GM04503 (cell line): ENCODE measurements at places on chromosomes 12 and 14.

DNA sequence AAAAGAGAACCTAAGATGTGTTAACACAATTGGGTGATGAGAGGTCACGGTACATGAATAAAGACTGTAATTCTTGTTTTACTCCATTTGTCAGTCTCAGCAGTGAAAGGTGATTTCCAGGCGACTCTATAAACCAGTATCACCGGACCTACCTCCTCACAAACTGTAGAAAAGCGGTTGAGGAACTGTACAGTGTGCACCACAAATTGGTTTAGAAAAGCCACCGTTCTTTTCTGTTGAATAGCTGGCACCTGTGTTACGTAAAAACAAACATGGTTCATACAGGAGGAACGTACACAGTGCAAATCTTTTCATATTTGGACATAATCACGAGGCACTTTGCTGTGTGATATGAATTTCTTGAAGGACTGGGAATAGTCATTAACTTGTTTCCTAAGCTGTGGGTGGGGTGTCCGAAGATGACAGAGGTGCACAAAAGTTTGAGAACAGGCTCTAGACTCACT lies 663 bp downstream of the WASHC3 start:
- DNase-seq: no peak

DNA sequence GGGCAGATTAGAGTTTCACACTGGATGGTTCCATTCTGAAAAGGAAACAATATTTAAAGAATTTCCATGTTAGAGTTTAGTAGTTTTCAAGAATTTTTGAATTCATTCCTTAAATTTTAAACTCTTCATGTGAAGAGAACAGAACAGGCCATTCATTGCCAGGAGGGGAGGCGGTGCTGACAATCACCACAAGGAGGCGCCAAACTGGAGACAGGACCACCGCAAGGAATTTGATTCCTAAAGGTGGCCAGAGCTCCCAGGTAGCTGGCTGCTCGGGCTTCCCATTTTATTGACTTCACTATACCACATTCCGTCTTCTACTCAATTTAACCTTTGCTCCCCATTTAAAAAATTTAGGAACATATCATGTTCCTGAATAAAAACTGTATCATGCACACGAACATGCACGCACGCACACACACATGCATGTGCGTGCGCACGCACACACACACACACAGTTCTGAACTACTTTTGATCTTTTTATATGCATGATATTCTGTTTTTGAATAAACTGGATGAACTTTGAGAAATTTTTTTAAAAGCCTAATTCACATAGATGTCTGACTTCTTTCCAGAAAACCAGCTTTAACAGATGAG lies 101.2 kb downstream of the NELL2 start:
- no peak for DNase-seq

GRCh38 chr12:13362260-13362841 lies 165.8 kb downstream of the EMP1 start:
- DNase-seq: no peak

- DNase-seq: no peak
Observed at GRCh38 chr12:92468358-92469020, 234.3 kb upstream of the PLEKHG7 start.

DNA sequence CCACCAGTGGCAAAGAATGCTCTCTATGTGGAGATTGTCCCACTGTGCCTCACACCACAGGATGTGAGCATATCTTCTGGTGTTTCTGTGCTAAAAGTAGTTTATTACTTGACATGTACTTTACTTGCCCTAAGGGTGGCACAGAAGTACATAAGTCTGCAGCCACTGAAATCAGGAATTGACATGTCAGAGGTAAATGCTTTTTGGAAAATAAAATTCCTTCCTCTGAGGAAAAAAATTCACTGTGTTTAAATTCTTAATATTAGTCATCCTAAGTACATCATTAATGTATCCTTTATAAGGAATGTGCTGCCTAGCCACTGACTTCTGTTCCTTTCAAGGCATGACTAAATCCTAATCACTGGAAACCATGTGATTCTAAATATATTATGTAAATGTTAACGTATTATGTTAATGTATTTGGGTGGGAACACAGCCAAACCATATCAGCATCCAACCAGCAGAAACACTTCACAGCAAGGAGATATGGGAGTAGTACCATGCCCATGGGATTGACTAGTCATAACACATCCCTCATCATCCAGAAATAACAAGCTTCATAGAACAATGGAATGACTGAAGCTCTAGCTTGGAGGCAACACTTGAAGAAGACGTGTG lies 239.7 kb upstream of the PPFIA2 start:
- DNase-seq: no peak

- no peak for DNase-seq
Observed at GRCh38 chr14:44477953-44478352, 29.1 kb downstream of the FSCB start.

GRCh38 chr12:113134071-113134470 lies 1.5 kb downstream of the RASAL1 start:
- no peak for DNase-seq

DNA sequence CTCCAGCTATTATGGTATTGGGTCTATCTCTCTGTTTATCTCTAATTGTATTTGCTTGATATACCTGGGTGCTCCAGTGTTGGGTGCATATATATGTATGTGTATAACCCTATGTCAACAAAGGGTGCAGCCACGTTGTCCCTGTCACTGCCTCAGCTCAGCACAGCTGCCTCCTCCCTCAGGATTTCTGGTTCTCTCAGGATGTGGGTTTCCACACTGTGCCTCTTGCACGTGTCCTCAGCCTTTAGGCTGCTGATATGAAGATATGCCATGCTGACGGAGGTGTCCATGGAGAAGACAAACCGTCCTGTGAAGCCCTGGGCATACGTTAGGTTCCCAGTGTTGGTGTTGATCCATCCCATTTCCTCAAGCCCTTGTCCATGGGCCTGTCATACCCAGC lies 791.2 kb downstream of the TMEM121 start:
- DNase-seq: no peak

DNA sequence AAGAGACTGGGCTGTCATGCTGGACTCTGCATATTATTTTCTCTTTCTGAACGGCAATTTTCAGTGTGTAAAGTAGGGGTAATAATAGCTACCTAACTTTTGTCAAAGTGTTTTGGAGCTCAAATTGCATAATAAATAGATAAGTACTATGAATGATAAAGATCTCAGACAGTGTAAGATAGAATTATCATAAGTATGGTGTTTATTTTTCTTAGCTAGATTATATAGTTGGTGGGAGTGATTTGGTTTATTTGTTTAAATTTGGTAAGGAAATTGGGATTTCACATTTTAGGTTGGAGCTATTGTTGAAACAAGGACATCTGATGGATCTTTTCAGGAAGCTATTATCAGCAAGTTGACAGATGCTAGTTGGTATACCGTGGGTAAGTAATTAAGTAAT lies 7.4 kb downstream of the ARID4A start:
- no peak for DNase-seq

GRCh38 chr12:131445184-131445774 lies 265.6 kb upstream of the SFSWAP start:
- DNase-seq: no peak

- no peak for DNase-seq
Observed at GRCh38 chr14:67317822-67318221, 41.8 kb downstream of the ATP6V1D start.

- DNase-seq: no peak
Observed at GRCh38 chr12:103727638-103728037, 113.4 kb downstream of the NT5DC3 start.

DNA sequence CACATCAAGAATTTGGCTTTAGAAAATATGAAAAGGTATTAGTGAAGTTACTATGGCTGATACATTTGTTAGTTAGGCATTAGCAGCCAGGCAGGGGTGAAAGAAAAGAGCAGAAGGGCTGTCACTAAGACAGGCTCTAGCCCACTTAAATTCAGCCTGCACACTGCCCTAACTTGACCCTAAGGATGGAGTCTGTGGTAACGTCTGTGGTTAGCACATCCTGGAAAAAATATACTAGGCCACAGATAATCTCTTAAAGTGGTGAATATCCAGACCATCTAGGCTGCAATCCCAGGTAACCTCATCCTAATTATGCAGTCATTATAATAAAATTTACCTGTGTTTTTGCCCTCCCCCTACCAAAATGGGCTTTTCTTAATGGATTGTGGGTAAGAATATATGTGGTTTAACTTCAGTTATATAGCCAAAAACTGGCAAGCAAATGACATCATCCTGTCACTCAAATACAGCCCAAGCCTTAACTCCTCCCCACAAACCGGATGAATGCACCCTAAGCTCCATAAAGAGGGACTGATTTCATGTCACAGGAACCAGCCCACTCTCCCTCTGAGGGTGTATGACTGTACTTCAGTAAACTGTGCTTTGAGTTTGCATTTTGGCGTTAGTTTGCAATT lies 440.9 kb downstream of the LRFN5 start:
- DNase-seq: no peak

DNA sequence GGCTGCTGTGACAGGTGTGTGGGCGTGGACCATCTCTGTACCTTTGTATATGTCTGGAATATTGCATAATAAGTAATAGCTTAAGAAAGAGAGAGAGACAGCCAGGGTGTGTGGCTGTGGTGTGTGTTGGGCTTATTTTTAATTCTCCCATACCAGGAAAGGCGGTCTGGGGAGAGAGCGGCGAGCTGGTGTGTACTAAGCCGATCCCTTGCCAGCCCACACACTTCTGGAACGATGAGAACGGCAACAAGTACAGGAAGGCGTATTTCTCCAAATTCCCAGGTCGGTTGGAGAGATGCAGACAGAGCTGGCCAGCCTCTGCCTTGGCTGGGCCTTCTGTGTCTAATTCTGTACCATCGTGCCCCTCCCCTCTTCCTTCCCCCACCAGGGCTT lies 63.9 kb downstream of the AACS start:
- DNase-seq: no peak

- peak; percentile 73 for DNase-seq
Observed at GRCh38 chr14:29584992-29585391, 342.7 kb downstream of the PRKD1 start.

DNA sequence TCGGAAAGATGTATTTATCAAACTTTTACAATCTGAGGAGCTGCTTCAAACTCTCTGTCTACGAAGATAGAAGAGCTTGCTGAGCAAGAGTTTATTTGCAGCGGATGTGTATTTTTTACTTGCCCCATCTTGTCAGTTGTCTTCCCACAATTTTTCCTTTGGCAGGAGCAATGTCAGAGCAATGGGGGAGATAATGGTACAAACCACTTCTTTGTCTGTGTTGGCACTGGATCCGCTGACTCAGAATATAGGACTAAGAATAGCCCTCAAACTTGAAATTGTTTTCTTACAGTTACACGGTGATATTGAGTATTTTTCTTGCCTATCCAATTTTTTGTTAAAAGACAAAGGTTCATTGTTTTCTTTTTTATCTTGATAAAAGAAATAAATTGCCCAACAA lies 27.6 kb downstream of the HELB start:
- DNase-seq: no peak

GRCh38 chr12:120841525-120841924 lies 62.6 kb downstream of the SPPL3 start:
- no peak for DNase-seq

GRCh38 chr12:69247268-69248018 lies 8.1 kb downstream of the CPSF6 start:
- no peak for DNase-seq

DNA sequence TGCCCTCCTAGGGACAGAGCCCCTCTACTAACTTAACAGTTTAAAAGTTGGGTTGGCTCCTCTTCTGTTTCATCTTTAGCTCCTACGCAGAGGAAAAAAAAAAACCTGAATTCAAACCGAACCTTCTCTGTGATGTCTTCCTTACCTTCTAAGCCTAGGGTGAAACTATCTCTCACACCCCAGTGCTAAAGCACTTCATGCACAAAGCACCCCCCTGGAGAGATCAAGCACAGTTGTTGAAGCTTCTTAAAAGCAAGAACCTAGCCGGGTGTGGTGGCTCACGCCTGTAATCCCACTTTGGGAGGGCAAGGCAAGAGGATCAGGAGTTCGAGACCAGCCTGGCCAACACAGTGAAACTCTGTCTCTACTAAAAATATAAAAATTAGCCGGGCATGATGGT lies 37.6 kb downstream of the CORO1C start:
- no peak for DNase-seq

GRCh38 chr12:28793581-28794151 lies 355.4 kb upstream of the FAR2 start:
- no peak for DNase-seq

DNA sequence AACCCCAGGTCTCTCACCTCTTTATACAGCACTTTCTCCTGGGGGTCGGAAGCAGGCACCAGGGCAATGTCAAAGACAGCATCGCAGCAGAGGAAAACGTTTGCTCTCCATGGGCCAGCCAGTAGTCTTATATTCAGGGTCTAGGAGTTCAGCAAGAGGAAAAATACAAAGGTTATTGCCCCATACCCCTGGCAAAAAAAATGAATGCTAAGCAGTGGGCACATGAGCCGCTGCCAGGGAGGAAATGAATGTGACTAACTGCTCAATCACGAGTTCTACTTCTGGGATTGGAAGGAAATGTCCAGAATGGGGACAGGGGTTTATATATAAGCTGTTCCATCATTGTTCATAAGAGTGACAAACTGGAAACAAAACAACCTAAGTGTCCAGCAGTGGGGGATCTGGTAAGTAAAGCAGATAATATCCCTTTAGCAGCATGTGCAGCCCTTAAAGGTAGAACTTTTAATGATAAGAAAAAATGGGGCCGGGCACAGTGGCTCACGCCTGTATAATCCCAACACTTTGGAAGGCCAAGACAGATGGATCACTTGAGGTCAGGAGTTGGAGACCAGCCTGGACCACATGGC lies 53.8 kb downstream of the PHETA1 start:
- no peak for DNase-seq

DNA sequence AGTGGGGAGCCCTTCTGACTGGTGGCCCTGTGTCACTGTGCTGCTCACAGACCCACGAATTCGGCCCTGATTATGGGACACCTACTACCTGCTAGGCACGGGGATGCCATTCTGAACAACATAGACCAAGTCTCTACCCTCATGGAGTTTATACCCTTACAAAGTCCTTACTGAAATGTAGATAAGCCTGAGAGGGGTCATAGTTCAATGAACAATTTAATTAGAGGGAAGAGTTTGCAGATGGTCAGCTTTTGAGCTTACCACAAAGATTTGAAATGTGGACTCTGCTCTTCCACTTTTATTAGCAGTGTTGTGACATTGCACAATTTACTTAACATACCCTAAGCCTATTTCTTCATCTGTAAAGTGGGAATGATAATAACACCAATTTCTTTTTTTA lies 161.1 kb downstream of the MYRFL start:
- DNase-seq: no peak

- peak; percentile 100 for DNase-seq
Observed at GRCh38 chr12:65536876-65537681, 258.6 kb downstream of the MSRB3 start.

DNA sequence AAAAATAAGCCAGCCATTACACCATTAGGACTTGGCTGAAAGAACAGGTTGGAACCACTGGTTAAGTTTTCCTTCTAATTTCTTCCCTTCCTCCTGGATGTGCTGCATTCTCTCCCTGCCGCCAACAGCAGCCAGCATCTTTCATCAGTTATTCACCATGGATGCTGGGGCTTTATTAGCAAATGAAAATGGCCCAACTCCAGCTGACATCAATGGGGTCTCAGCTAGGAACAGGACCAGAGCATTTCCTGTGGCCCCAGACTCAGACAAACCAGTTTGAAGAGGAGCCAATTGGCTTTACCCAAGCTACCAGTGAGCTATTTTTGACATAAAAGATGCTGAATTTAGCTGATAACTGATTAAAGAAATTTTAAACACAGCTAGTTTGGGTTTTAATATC lies 26.0 kb upstream of the TBX5 start:
- DNase-seq: no peak

- no peak for DNase-seq
Observed at GRCh38 chr12:38160318-38161122, 156.1 kb upstream of the ALG10B start.

GRCh38 chr12:65055859-65056258 lies 65.2 kb downstream of the WIF1 start:
- DNase-seq: no peak
